Fibroblast of villous mesenchyme (primary cell): ENCODE measurements at places on chromosomes 5 and 9.

DNA sequence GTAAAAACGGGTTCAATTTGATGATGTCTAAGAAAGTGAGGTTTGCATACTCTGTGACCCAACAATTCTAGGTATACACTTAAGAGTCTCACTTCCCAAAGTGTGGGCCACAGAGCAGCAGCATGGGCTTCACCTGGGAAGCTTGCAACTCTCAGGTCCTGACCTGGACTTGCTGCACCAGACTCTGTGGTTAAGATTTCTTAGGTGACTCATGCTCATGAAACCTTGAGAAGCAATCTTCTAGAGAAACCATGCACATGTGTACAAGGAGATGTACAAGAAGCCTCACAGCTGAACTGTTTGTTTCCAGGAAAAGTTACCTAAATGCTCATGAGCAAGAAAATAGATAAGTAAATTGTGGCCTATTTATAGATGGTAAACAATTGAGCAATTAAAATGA, 30.0 kb downstream of the DNAJC21 start:
- peak; percentile 85 for DNase-seq

- no peak for DNase-seq
Observed at GRCh38 chr5:110333384-110333783, 393.1 kb downstream of the TMEM232 start.

DNA sequence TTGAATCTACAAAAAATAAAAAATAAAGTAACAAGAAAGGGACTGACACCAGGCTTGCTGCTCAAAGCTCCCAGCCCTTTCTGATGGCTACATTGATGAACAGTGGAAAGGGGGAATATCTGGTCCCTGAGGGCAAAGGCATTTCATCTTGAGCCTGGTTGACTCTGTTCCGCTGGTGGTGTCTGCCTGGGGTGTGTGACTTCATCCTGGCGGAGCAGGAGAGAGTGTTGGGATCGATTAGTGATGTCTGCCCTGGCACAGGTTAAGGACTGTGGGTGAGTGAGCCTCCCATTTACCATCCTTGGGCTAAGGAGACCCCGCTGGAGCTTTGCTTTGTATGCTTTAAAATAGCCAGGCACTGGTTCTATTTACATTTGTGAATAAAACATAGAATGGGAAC, 56.9 kb upstream of the ASS1 start:
- DNase-seq = no peak

GRCh38 chr9:125890826-125891225, 143.7 kb downstream of the PBX3 start:
- no peak for DNase-seq

DNA sequence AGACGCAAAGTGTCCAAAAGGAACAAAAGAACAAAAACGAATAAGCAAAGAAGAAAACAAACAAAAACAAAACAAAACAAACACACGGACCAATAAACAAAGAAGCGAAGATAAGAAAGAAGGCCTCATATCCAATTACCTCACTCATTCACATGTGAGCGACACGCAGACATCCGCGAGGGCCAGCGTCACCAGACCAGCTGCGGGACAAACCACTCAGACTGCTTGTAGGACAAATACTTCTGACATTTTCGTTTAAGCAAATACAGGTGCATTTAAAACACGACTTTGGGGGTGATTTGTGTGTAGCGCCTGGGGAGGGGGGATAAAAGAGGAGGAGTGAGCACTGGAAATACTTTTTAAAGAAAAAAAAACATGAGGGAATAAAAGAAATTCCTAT, 28.3 kb upstream of the WWC1 start:
- DNase-seq = no peak

DNA sequence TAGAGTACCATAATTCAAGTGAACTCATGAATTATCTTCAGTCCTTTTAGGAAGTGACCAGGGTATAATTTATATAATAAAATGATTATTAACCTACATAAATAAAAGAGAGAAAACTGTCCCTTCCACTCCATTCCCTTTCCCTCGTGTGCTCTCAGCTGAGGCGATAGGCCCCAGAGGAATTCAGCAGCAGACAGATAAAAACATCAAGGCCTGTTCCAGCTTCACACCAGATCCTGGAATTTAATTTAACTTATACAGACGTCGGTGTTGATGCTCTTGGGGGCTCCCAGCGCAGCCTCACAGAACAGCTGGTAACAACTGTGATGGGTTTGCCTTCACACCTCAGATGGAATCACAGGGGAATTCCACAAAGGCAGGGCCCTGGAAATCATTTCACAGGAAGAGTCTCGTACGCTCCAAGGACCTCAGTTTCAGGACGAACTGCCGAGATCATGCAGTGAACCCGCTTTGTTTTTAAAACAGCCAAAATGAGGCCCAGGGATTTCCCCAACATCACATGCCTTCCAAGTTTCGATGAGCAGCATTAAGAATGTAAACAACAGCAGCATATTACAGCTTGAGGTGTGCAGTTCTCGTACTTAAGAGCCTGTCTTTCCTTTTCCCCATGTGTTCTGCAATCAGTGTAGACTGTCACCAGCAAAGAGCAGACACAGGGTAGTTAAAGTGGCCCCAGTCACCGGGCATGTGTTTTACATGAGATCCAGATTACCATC, 73.6 kb upstream of the ALDH1B1 start:
- peak; percentile 63 for DNase-seq

DNA sequence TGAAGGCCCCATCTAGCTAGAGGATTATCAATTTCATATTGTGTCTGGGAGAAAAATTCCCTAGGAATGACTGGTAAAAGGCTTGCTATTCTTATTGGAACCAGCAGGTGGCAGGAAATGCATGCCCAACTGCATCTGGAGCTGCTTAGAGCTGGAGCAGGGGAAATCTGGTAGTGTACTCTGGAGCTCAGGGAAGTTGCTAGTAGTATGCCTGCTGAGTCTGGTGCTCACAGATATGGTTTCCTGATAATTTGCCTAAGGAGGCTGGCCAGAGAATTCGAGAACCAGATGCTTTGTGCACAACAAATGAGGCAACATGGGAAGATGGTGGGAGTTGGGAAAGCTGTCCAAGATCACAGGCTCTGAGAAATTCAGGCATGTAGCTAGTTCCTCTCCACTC, 53.7 kb downstream of the G3BP1 start:
- peak; percentile 71 for DNase-seq

- no peak for DNase-seq
Observed at GRCh38 chr9:109602987-109603386, 104.9 kb upstream of the PTPN3 start.

DNA sequence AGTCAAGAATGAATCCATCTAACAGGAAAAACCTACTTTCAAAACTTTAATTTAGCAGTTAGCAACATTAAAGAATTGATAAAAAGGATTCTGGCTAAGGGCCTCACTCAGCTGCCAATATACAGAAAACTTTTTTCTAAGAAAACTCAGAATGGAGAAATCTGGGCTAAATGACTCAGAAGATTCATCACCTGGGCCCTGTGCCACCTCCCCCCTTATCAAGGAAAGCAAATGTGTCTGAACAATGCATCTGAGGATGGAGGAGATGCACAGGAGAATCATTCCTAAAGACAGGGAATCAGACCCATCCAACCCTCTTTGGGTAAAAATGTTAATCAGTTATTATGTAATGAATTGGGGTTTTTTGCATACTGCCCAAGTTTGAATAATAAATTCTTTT, 592.0 kb upstream of the DMAC1 start:
- no peak for DNase-seq

- no peak for DNase-seq
Observed at GRCh38 chr9:97940741-97941140, 2.8 kb upstream of the HEMGN start.

GRCh38 chr5:137758715-137759306, 4.6 kb upstream of the HNRNPA0 start:
- DNase-seq = peak; percentile 4

- peak; percentile 44 for DNase-seq
Observed at GRCh38 chr9:32550150-32550561, 2.0 kb upstream of the SMIM27 start.

DNA sequence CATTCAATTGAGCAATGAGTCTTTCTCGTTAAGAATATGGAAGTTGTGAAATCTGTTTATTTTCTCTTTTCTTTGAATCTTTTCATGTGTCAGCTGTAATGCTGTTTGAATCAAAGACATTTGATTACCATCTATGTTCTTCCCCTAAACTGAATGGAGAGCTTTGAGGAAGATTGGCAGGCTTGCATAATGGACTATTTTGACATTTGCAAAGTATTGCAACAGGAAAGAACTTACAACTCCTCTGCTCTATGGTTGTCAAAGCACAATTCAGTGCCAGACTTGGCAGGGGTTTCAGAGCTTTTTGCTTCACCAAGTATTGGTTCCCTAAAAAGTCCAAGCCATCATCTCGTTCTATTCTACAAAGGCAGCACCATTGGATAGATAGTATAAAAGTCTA, 549.0 kb upstream of the NUDT12 start:
- no peak for DNase-seq

- DNase-seq = no peak
Observed at GRCh38 chr9:98109052-98109451, 10.0 kb downstream of the TRIM14 start.

DNA sequence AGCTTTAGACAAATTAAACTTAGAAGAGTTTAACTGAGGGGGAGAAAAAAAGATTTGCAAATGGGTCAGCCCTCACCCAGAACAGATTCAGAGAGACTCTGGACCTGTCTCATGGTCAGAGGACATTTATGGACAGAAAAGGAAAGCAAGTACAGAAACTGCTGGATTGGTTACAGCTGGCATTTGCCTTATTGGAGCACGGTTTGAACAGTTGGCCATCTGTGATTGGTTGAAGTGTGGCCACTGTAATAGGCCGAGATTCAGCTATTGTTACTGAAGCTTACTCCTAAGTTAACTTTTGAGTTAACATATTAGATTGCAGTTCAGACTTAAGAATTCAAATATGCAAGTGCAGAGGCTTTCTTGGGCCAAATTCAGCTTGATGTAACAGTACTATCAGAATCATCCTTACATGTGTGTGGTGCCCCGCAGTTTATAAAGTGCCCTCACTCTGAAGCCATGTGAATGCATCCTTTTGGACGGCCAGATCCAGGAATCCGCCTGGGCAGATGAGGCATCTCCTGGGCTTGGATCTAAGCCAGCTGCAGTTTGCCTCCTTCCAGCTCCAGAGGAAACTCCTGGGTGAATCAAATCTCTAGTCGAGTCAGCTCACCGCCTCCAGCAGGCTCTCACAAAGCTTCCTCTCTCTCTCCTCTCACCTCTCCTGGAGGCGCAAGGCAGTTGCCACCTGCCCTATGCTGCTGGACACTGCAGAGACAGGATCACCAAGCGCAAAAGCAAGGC, 165.2 kb downstream of the ADAMTS12 start:
- DNase-seq = no peak

GRCh38 chr5:109873687-109874086, 184.0 kb downstream of the MAN2A1 start:
- DNase-seq = no peak

- DNase-seq = no peak
Observed at GRCh38 chr5:160423099-160423498, 1.4 kb downstream of the PTTG1 start.

DNA sequence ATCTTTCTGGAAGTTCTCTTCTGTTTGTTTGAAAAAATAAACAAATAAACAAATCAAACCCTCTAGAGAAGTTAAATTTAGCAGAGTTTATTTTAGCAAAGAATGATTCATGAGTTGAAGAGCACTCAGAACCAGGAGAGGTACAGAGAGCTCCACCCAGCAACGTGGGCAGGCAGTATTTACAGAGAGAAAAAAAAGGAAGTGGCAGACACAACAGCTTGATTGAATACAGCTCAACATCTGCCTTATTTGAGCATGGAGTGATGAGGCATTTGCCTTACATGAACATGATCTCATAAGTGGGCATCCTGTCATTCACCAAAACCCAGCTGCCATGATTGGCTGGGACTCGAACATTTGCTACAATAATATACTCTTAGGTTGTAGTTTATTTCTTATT, 381.6 kb upstream of the ADAMTS16 start:
- DNase-seq = no peak

- peak; percentile 12 for DNase-seq
Observed at GRCh38 chr9:108217431-108218349, 638.1 kb downstream of the ACTL7B start.

DNA sequence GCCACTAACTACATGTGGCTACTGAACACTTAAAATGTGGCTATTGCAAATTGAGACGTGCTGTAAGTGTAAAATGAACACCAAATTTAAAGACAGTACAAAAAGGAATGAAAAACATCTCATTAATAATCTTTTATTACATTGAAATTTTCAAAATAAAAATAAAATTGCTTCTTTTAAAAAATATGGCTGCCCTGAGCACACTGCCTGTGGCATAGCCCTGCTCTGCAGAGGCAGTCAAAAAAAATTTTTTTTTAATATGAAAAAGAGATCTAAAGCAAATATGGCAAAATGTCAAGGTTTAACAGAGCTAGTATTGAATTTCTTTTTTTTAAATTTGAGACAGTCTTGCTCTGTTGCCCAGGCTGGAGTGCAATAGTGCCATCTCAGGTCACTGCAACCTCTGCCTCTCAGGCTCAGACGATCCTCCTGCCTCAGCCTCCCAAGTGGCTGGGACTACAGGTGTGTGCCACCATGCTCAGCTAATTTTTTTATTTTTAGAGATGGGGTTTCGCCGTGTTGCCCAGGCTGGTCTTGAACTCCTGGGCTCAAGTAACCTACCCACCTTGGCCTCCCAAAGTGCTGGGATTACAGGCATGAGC, 25.6 kb downstream of the CARNMT1 start:
- no peak for DNase-seq

GRCh38 chr9:111038331-111039230, at the start of gene LPAR1:
Gene LPAR1, minus strand, starts transcription at chr9:111038470. Its CDS starts 66,353 bp downstream, at chr9:110972117.
- DNase-seq = peak; percentile 70

DNA sequence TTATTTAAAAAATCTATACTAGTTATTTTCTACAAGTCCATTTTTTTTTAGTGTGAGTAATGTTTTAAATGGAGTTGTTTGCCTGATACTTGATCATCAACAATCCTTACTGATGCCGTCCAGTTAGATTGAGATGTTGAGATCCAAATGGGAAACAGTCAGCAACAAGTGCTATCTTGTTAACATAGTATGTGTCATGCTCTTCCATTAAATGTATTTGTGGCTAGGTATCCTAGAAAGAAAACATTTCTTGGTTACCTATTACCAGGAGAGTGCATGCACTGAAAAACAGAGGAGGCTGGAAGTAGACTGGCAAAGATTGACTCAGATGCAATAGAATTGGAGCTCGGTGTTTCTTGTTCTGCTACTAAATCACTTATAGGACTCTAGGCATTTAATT, 123.4 kb upstream of the MAN2A1 start:
- DNase-seq = no peak
